ENCODE measurements at places on chromosomes 2 and 18.

GRCh38 chr18:7117390-7118355, at the start of gene LAMA1:
Gene LAMA1 (minus strand): TSS chr18:7117797. CDS start chr18:7117720, 77 bp downstream.
- H3K27me3 ChIP-seq = peaks cover 83% of the 10 kb centered on the region
- H3K27ac ChIP-seq = no peak within 1 kb of the TSS
- H3K36me3 ChIP-seq = no peaks in the 10 kb centered on the region

- peak overlapping the region; percentile 60 for H3K4me3 ChIP-seq
- no peaks in the 10 kb centered on the region for H3K36me3 ChIP-seq
- DNase-seq = peak; percentile 95
Measured at GRCh38 chr2:182522405-182522896, 95.6 kb upstream of the PDE1A start.

GRCh38 chr18:33184175-33184574, 256.3 kb downstream of the CCDC178 start:
- H3K4me3 ChIP-seq = no peak overlapping the region
- no peaks in the 10 kb centered on the region for H3K4me1 ChIP-seq
- DNase-seq = peak; percentile 2
- H3K27ac ChIP-seq = no peak overlapping the region
- no peaks in the 10 kb centered on the region for H3K27me3 ChIP-seq
- no peaks in the 10 kb centered on the region for H3K36me3 ChIP-seq

DNA sequence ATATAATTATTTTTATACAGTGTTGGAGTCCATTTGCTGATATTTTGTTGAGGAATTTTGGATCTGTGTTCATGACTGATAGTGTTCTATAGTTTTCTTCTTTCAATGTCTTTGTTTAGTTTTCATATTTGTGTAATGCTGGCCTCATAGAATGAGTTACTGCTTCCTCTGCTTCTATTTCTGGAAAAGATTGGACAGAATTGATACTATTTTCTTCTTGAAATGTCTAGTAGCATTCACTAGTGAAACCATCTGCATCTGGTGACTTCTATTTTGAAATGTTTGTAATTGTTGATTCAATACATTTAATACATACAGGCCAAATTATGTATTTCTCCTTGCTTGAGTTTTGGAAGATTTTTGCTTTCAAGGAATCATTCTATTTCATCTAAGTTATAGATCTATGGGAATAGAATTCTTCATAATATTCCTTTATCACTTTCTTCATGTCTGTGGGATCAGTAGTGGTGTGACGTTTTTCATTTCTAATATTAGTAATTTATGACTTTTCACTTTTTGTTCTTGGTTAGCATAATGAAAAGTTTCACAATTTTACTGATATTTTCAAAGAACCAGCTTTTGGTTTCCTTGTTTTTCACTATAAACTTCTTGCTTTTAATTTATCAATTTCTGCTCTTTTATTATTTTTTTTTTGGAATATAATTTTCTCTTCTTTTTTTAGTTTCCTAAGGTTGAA, 509.9 kb upstream of the VRK2 start:
- H3K4me1 ChIP-seq = no peaks in the 10 kb centered on the region
- no peak overlapping the region for H3K27ac ChIP-seq
- no peaks in the 10 kb centered on the region for H3K36me3 ChIP-seq
- H3K4me3 ChIP-seq = no peak overlapping the region
- H3K27me3 ChIP-seq = no peaks in the 10 kb centered on the region
- no peak for DNase-seq

DNA sequence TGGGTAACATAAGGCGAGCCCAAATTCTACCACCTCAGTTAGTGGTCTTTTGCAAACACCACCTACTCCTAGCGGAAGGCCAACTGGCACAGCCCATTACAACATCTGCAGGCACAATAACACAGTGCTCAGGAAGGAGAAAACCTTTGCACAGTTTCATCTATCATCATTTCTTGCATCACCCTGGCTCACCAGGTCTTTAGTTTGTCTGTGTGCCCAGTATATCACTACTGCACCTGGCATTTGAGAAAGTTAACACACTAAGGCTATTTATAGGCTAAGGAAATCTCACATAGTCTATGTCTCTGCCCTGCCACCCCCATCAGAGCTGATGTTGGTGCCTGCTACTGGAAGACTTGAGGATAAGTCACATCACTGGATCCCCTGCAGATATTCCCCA, 484.0 kb downstream of the SATB2 start:
- H3K27ac ChIP-seq = no peak overlapping the region
- no peak overlapping the region for H3K4me3 ChIP-seq
- no peak for DNase-seq
- no peaks in the 10 kb centered on the region for H3K4me1 ChIP-seq
- no peaks in the 10 kb centered on the region for H3K36me3 ChIP-seq

DNA sequence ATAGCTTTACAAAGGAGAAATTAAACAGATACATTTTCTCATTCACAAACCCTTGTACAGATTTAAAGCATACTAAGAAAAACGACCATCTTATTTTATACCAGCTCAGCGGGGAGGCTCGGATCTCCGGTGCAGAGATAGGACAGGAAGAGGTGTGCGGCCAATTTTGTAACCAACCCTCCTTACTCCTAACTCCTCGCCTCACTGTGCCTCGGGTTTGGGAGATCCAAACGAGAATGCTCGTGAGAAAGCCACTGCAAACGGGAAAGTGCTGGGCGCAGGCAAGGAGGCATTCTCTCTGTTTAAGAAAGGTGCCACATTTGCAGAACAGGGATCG, 1.2 kb downstream of the KDSR start:
- peak overlapping the region; percentile 96 for H3K4me3 ChIP-seq
- H3K4me1 ChIP-seq = peaks cover 17% of the 10 kb centered on the region
- H3K27me3 ChIP-seq = no peaks in the 10 kb centered on the region
- DNase-seq = peak; percentile 1

GRCh38 chr2:127559454-127559853, 24.0 kb downstream of the MYO7B start:
- no peak overlapping the region for H3K4me3 ChIP-seq
- DNase-seq = no peak
- H3K27me3 ChIP-seq = no peaks in the 10 kb centered on the region
- H3K27ac ChIP-seq = no peak overlapping the region

- no peak overlapping the region for H3K27ac ChIP-seq
- DNase-seq = peak; percentile 47
- peaks cover 45% of the 10 kb centered on the region for H3K4me1 ChIP-seq
- H3K4me3 ChIP-seq = peak overlapping the region; percentile 76
- peaks cover 2% of the 10 kb centered on the region for H3K27me3 ChIP-seq
Measured at GRCh38 chr2:205686056-205686782, 3.9 kb downstream of the NRP2 start.

- peaks cover 18% of the 10 kb centered on the region for H3K36me3 ChIP-seq
- no peak overlapping the region for H3K27ac ChIP-seq
- H3K4me1 ChIP-seq = peaks cover 37% of the 10 kb centered on the region
- no peaks in the 10 kb centered on the region for H3K27me3 ChIP-seq
- H3K4me3 ChIP-seq = peak overlapping the region; percentile 92
Measured at GRCh38 chr2:181894381-181894780, 2.9 kb downstream of the ITPRID2 start.

- H3K4me3 ChIP-seq = no peak overlapping the region
- H3K36me3 ChIP-seq = no peaks in the 10 kb centered on the region
- peaks cover 3% of the 10 kb centered on the region for H3K27me3 ChIP-seq
- no peaks in the 10 kb centered on the region for H3K4me1 ChIP-seq
Measured at GRCh38 chr2:160695402-160696086, 201.9 kb upstream of the RBMS1 start.

- H3K36me3 ChIP-seq = no peaks in the 10 kb centered on the region
- no peaks in the 10 kb centered on the region for H3K27me3 ChIP-seq
- no peaks in the 10 kb centered on the region for H3K4me1 ChIP-seq
- no peak for DNase-seq
- no peak overlapping the region for H3K27ac ChIP-seq
Measured at GRCh38 chr18:26804519-26804918, 61.0 kb downstream of the AQP4 start.

GRCh38 chr2:48482313-48482712, 47.6 kb upstream of the STON1 start:
- no peak for DNase-seq
- no peaks in the 10 kb centered on the region for H3K4me1 ChIP-seq
- H3K27me3 ChIP-seq = no peaks in the 10 kb centered on the region
- H3K4me3 ChIP-seq = no peak overlapping the region

DNA sequence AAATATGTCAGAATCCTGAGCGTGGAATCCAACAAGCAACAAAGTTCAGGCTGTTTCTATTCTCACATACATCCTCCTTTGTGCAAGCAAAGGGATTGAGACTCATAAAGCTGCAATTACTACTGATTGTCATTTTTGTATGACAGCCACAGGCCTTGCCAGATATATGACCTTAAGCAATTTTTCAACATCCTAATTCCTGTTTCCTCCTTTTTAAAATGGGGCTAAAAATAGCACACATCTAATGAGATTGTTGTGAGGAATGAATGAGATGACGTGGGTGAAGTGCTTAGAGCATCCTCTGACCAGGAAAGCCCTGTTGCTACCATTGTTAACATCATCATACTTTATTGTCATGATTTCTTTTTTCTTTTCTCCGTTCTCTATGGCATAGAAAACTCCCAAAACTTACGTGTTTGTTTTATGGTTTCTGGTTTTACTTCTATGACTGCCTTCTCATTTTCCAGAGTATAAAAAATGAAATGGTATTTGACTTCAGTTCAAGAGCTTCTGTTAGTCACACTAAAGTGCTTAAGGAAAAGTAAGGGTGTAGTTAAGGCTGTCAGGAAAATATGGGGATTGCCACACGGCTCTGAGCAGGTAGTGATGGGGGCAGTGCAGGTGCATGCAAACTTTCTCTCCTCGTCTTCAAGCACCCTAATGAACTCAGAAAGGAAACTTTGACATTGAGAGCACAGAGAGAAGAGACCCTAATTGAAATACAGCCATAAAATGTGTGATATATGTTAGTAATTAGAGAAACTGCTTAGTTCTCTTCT, 590.6 kb upstream of the NETO1 start:
- H3K4me3 ChIP-seq = no peak overlapping the region
- no peaks in the 10 kb centered on the region for H3K36me3 ChIP-seq
- no peak for DNase-seq
- H3K4me1 ChIP-seq = no peaks in the 10 kb centered on the region
- H3K27me3 ChIP-seq = no peaks in the 10 kb centered on the region

- no peaks in the 10 kb centered on the region for H3K4me1 ChIP-seq
- H3K27me3 ChIP-seq = no peaks in the 10 kb centered on the region
- no peaks in the 10 kb centered on the region for H3K36me3 ChIP-seq
- DNase-seq = no peak
Measured at GRCh38 chr2:230908092-230908594, 16.9 kb downstream of the GPR55 start.

DNA sequence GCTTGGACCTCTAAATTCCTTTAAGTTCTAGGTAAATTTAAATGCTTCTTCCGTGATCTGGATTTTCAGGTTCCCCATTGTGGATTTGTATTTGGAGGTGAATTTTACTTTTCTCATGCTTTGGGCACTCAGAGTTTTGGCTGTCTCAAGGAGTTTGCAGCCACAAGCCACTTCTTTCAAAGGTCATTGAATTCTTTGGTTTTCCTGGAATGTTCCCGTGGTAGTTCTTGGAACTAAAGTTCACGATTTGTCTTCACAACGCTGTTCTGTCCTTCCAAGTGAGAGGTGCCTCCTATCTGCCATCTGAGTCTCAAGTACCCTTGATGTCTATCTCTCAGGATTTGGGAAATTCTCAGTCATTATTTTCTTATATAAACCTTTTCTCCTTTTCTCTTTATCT, 1438.7 kb upstream of the ZEB2 start:
- H3K27ac ChIP-seq = no peak overlapping the region
- no peaks in the 10 kb centered on the region for H3K27me3 ChIP-seq
- no peak overlapping the region for H3K4me3 ChIP-seq

GRCh38 chr2:168466190-168466737, 10.2 kb downstream of the CERS6 start:
- H3K27me3 ChIP-seq = no peaks in the 10 kb centered on the region
- peak overlapping the region; percentile 17 for H3K27ac ChIP-seq
- peak overlapping the region; percentile 37 for H3K4me3 ChIP-seq

DNA sequence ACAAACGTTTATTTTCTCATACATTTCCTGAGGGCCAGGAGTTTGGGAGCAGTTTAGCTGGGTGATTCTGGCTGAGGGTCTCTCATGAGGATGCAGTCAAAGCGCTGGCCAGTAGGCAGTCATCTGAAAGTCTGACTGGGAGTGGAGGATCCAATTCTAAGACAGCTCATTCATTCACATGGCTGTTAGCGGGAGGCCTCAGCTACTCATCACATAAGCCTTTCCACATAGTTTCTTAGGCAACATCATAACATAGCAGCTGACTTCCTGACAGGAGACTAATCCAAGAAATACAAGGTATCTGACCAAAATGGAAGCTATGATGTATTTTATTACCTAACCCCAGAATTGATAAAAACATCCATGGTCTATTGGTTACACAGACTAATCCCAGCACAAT, 2.9 kb upstream of the MRPL44 start:
- H3K27ac ChIP-seq = no peak overlapping the region
- no peak overlapping the region for H3K4me3 ChIP-seq
- H3K4me1 ChIP-seq = peaks cover 19% of the 10 kb centered on the region

GRCh38 chr2:36322108-36322507, 33.5 kb upstream of the CRIM1 start:
- H3K27ac ChIP-seq = no peak overlapping the region
- no peaks in the 10 kb centered on the region for H3K36me3 ChIP-seq
- DNase-seq = peak; percentile 14
- H3K27me3 ChIP-seq = no peaks in the 10 kb centered on the region
- H3K4me3 ChIP-seq = no peak overlapping the region

GRCh38 chr2:126723281-126723815, 67.4 kb downstream of the GYPC start:
- no peaks in the 10 kb centered on the region for H3K27me3 ChIP-seq
- H3K4me3 ChIP-seq = no peak overlapping the region
- no peak overlapping the region for H3K27ac ChIP-seq
- H3K4me1 ChIP-seq = peaks cover 9% of the 10 kb centered on the region

- no peak overlapping the region for H3K27ac ChIP-seq
- H3K27me3 ChIP-seq = no peaks in the 10 kb centered on the region
- no peak overlapping the region for H3K4me3 ChIP-seq
- no peaks in the 10 kb centered on the region for H3K36me3 ChIP-seq
- H3K4me1 ChIP-seq = no peaks in the 10 kb centered on the region
Measured at GRCh38 chr2:134011936-134012586, 241.8 kb upstream of the MGAT5 start.

GRCh38 chr2:127463155-127463991, 45.1 kb downstream of the PROC start:
- no peaks in the 10 kb centered on the region for H3K27me3 ChIP-seq
- H3K4me1 ChIP-seq = no peaks in the 10 kb centered on the region
- H3K4me3 ChIP-seq = no peak overlapping the region
- H3K27ac ChIP-seq = no peak overlapping the region

DNA sequence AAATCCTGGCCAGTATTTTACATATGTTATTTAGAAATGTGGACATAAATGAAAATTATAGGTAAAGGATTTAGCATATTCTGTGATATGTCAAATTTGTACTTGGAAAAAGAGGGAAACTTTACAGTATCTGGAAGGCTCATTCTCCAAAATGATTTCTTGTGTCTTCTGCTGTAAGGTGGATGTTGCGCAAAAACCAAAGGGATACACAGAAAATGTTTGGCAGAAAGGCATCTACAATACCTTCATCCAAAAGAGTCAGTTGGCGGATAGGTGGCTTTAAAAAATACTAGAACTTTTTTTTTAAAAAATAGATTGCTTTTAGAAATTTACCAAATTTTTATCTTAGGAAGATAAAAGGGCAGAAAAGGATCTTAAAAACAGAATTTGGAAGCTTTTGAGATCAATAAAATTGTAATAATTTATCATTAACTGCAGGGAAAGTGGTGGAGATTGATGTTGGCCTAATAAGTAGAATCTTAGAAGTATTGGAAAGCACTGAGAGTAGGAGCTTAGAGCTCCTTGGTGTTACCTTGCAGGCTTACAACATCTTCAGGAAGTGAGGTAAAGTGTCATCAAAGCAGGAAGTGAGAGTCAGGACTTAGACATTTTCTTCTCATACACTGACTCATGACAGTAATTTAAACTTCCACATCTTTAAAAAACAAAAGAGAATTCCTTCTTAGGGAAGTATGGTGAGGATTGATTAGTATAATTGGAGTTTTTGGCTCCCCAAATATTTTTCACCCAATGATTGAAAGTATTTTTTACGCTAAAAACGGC, 2.1 kb downstream of the NABP1 start:
- no peaks in the 10 kb centered on the region for H3K27me3 ChIP-seq
- peak overlapping the region; percentile 90 for H3K27ac ChIP-seq
- peaks cover 45% of the 10 kb centered on the region for H3K4me1 ChIP-seq
